Activated naive CD8-positive, alpha-beta T cell treated with anti-CD3 and anti-CD28 coated beads for 36 hours (primary cell): ENCODE measurements at places on chromosomes 11 and 22. TPM values are rescaled to one million over a fixed set of nuclear protein-coding genes. Genes with fewer than 3 reads are reported as not detected.

The OR5M11 gene
- not detected for total RNA-seq

The CD248 gene
- total RNA-seq = 11.9 TPM

The KCNJ11 gene
- 0.56 TPM for total RNA-seq

The PEX16 gene
- total RNA-seq = 43.5 TPM

The DKK3 gene
- not detected for total RNA-seq

The POLA2 gene
- total RNA-seq = 74.5 TPM

The IRAG1 gene
- not detected for total RNA-seq

The TTC28 gene
- 1.9 TPM for total RNA-seq

The FUT4 gene
- total RNA-seq = 5.9 TPM

The THYN1 gene
- 79.5 TPM for total RNA-seq

The HPX gene
- not detected for total RNA-seq

The MS4A2 gene
- not detected for total RNA-seq

The OR51I1 gene
- not detected for total RNA-seq

The DNAJB7 gene
- total RNA-seq = not detected

The LSP1 gene
- 147 TPM for total RNA-seq

The LGALS1 gene
- total RNA-seq = 166 TPM

The TRMT2A gene
- total RNA-seq = 124 TPM

The A4GALT gene
- total RNA-seq = 0.08 TPM

The LRRC32 gene
- 12.1 TPM for total RNA-seq

The PDGFD gene
- not detected for total RNA-seq

The MRGPRX3 gene
- not detected for total RNA-seq

The GRAP2 gene
- 65.2 TPM for total RNA-seq

The FGF4 gene
- not detected for total RNA-seq

The FXYD2 gene
- total RNA-seq = 8.8 TPM

The OR6T1 gene
- total RNA-seq = not detected
